ENCODE measurements at places on chromosomes 12 and 14. TPM values are rescaled to one million over a fixed set of nuclear protein-coding genes. Genes with fewer than 3 reads are reported as not detected.

The GPR132 gene
- total RNA-seq: not detected

The B4GALNT1 gene
- 5.3 TPM for total RNA-seq

The VDR gene
- 57.3 TPM for total RNA-seq

The KRT78 gene
- total RNA-seq: not detected

The CD27 gene
- 0.29 TPM for total RNA-seq

The GRIP1 gene
- total RNA-seq: 0.44 TPM

The PDE6H gene
- total RNA-seq: not detected

The CACNA1C gene
- total RNA-seq: 3.6 TPM

The GLIPR1L1 gene
- total RNA-seq: not detected

The MYL2 gene
- total RNA-seq: not detected

The SLCO1C1 gene
- total RNA-seq: not detected

The ACVRL1 gene
- total RNA-seq: 24.1 TPM

The PUS7L gene
- total RNA-seq: 33.8 TPM

The STON2 gene
- not detected for total RNA-seq

The KRT71 gene
- not detected for total RNA-seq

The BICD1 gene
- total RNA-seq: 12.5 TPM

The KRT80 gene
- 0.22 TPM for total RNA-seq

The HCAR3 gene
- total RNA-seq: 0.14 TPM

The KRT6C gene
- not detected for total RNA-seq

The PAH gene
- total RNA-seq: not detected

The VRTN gene
- total RNA-seq: not detected

The TMBIM4 gene
- total RNA-seq: 103 TPM

The SLCO1B3 gene
- not detected for total RNA-seq

The C3AR1 gene
- 1.1 TPM for total RNA-seq

The OTX2 gene
- total RNA-seq: not detected

The DERA gene
- total RNA-seq: 50.8 TPM

The ERG28 gene
- 7.7 TPM for total RNA-seq

The MYRFL gene
- total RNA-seq: not detected

The BEST3 gene
- total RNA-seq: 0.43 TPM

The SOX5 gene
- total RNA-seq: 22.5 TPM

The ASB2 gene
- 1.1 TPM for total RNA-seq

The NKX2-8 gene
- total RNA-seq: not detected

The CEBPE gene
- total RNA-seq: not detected

The PSMD9 gene
- 65.3 TPM for total RNA-seq

The FBXW8 gene
- 30.8 TPM for total RNA-seq

The GDF3 gene
- not detected for total RNA-seq

The MYH6 gene
- total RNA-seq: not detected

The SNRPF gene
- 4.6 TPM for total RNA-seq

The CRADD gene
- 17.2 TPM for total RNA-seq

The TAS2R50 gene
- total RNA-seq: 3.9 TPM

The APOF gene
- not detected for total RNA-seq

The AQP5 gene
- not detected for total RNA-seq

The IAPP gene
- not detected for total RNA-seq

The KRT82 gene
- not detected for total RNA-seq

The AMN gene
- total RNA-seq: not detected

The GPR84 gene
- total RNA-seq: not detected

The FBXO33 gene
- total RNA-seq: 10.1 TPM

The TAS2R46 gene
- 3.5 TPM for total RNA-seq

The SP1 gene
- total RNA-seq: 62.7 TPM

The RFX4 gene
- not detected for total RNA-seq

The SMIM41 gene
- 1.0 TPM for total RNA-seq
